Prostate gland (tissue), 2 donors: ENCODE measurements at places on chromosomes 7 and 10. TPM values are rescaled to one million over a fixed set of nuclear protein-coding genes. Genes with fewer than 3 reads are reported as not detected.

The PARD3 gene
- total RNA-seq = 61.9 TPM

The UPK3B gene
- total RNA-seq = 6.6 TPM

The TMEM140 gene
- total RNA-seq = 14.6 TPM

DNA sequence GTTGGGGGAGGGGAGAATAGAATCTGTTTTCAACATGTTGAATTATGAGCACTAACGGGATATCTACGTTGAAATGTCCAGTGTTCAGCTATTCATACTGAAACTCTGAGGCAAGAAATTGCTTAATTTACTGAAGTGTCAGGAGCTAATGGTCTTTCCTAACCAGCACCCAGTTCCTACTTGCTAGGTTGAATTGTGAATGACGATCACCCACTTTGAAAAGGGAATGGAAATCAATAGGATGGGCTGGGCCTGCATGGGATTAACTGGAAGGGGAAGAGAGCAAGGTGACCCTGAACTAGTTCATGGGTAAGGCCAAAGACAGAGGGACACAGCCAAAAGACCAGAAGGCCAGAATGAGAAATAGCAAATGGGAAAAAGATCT lies 51.3 kb downstream of the HIPK2 start:
- peak overlapping the region; percentile 72 for H3K27ac ChIP-seq
- peaks cover 27% of the 10 kb centered on the region for H3K4me1 ChIP-seq
- DNase-seq = no peak
- H3K4me3 ChIP-seq = no peak overlapping the region
- no peaks in the 10 kb centered on the region for H3K36me3 ChIP-seq

GRCh38 chr7:44220358-44221112 lies 19.8 kb downstream of the YKT6 start:
- no peaks in the 10 kb centered on the region for H3K27me3 ChIP-seq
- H3K4me1 ChIP-seq = no peaks in the 10 kb centered on the region
- H3K36me3 ChIP-seq = no peaks in the 10 kb centered on the region
- no peak overlapping the region for H3K4me3 ChIP-seq
- no peak for DNase-seq

DNA sequence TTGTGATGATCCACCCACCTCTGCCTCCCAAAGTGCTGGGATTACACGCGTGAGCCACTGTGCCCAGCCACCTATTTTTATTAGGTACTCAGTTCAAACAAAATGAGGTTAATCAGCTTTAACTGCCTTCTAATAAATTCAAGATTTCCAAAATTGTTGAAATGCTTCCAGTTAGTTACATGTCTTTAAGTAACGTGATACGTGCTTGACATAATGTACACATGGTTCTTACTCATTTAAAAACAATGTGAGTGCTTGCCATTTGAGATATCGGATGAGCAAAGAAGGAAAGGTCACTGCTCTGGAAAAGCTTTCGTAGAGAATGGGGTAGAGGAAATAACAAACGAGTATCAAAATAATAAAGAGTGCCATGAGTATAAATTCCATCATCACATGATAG lies 83.6 kb downstream of the KMT2E start:
- H3K4me3 ChIP-seq = no peak overlapping the region
- no peaks in the 10 kb centered on the region for H3K36me3 ChIP-seq
- no peak for DNase-seq
- H3K4me1 ChIP-seq = no peaks in the 10 kb centered on the region
- H3K27ac ChIP-seq = peak overlapping the region; percentile 2
